ENCODE measurements at places on chromosomes 4 and X. TPM values are rescaled to one million over a fixed set of nuclear protein-coding genes. Genes with fewer than 3 reads are reported as not detected.
A peak's percentile ranks its signal among the peaks of the same experiment; 100 is the strongest.

GRCh38 chrX:114841051-114841450, 176.4 kb downstream of the IL13RA2 start:
- H3K4me3 ChIP-seq: no peak overlapping the region
- no peaks in the 10 kb centered on the region for H3K4me1 ChIP-seq
- DNase-seq: no peak
- H3K27ac ChIP-seq: no peak overlapping the region
- no peaks in the 10 kb centered on the region for H3K27me3 ChIP-seq

DNA sequence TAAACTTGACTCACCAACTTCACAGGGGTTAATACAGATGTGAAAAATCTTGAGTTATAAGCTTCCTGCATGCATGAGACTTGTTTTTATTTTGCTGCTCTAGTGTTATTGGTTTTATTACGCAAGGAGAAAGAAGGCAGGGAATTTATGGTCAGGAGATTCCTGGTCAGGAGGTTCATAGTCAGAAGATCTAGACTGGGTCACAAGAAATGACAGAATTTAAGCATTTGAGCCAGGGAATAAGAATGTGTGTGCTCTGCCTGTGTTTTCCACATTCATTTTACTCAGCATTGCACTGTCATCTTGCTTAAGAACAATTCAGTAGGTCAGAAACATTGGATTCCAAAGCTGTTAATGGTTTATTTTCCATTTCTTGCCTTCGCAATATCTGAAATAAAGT, 2522.1 kb downstream of the ARAP2 start:
- H3K4me1 ChIP-seq: no peaks in the 10 kb centered on the region
- no peak overlapping the region for H3K4me3 ChIP-seq
- no peaks in the 10 kb centered on the region for H3K36me3 ChIP-seq
- H3K27me3 ChIP-seq: no peaks in the 10 kb centered on the region

DNA sequence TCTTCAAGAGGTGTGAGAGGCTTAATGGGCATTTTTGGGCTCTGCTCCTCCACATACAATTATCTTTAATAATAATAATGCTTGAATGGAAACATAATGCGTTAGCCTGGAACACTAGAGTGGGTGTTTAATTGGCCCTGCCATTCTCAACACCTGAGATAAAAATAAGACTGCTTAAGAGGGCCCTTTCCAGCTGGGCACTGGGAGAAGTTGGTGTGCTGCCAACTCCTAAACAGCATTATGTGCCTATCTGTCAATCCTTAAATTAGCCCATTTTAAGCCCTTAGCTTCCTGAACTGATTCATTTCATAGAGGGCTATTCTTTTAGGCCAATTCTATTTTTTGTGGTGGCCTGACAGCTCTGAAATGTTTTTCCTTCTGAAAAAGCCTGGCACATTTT, 211.1 kb upstream of the ZIC3 start:
- H3K36me3 ChIP-seq: no peaks in the 10 kb centered on the region
- DNase-seq: no peak
- H3K4me3 ChIP-seq: no peak overlapping the region

GRCh38 chrX:74613370-74614092, 893 bp downstream of the RLIM start:
- H3K36me3 ChIP-seq: no peaks in the 10 kb centered on the region
- no peaks in the 10 kb centered on the region for H3K4me1 ChIP-seq
- H3K27ac ChIP-seq: peak overlapping the region; percentile 94
- H3K27me3 ChIP-seq: no peaks in the 10 kb centered on the region

DNA sequence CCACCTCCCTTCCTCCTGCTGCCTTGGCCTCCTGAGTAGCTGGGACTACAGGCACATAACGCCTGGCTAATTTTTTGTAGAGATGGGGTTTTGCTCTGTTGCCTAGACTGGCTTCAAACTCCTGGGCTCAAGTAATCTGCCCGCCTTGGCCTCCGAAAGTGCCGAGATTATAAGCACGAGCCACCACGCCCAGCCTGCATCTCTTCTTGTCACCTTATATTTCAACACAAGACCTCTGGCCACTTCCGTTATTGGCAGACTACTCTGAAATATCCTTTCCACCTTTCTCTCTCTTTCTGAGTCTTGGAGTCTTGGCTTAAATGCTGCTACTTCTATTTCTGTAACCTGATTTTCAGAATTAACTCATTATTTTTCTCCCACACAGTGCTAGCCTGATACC, 5.6 kb downstream of the KIAA0232 start:
- no peaks in the 10 kb centered on the region for H3K36me3 ChIP-seq
- H3K4me3 ChIP-seq: no peak overlapping the region
- H3K27me3 ChIP-seq: no peaks in the 10 kb centered on the region
- H3K27ac ChIP-seq: no peak overlapping the region
- H3K4me1 ChIP-seq: peaks cover 12% of the 10 kb centered on the region
- DNase-seq: no peak

IGFBP7 gene
- total RNA-seq: 225 TPM
